ENCODE measurements at places on chromosomes 3 and 15. TPM values are rescaled to one million over a fixed set of nuclear protein-coding genes. Genes with fewer than 3 reads are reported as not detected.

GRCh38 chr3:5016211-5017161 lies 37.2 kb downstream of the BHLHE40 start:
- no peaks in the 10 kb centered on the region for H3K36me3 ChIP-seq
- no peaks in the 10 kb centered on the region for H3K27me3 ChIP-seq
- no peak overlapping the region for H3K4me3 ChIP-seq
- no peaks in the 10 kb centered on the region for H3K4me1 ChIP-seq

DNA sequence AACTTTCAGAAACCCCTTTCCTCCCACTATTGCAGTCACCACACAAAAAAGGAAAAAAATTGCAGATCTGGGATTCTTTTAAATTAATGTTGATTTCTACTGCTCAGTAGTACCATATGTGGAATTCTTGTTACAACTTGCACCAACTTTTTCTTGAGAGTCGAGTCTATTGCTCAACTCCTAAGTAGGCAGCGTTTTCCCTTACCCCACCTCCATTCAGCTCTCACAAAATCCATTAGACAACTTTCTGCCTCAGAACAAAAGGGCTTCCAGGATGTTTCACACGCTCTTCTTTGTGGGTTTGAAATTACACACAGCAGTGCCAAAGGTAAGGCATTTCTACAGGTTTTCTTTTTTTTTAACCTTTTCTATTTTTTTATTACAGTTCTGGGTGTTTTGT lies 179.5 kb downstream of the ANXA2 start:
- no peak for DNase-seq
- no peak overlapping the region for H3K4me3 ChIP-seq
- no peak overlapping the region for H3K27ac ChIP-seq

DNA sequence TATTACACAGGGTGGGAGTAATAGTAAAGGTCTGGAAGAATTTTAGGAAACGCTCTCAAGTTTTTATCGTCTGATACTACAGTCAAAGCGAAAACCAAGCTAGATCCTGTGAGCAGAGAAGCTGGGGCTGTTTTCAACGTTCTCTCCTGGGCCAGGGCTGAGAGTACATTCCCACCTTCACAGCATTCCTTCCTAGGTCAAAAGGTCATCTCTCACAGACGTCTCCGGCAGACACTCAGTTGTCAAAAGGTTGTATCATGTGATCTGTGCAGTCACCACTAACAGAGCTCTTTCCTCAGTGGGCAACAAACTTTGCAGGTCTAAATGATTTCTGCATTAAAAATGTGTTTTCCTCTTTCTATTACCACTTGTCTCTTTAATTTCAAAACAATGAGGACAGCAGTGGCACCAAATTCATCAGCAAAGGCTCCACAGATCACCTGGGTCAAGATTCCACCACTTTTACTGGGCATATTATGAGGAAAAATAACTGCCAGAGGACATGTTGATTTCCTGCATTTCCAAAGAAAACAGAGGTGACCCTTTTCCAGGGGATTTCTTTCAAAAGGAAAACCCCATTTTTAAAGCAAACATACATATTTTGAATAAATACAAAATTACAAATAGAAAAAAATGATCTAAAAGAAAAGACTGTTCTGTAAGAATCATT lies 41.9 kb downstream of the MEIS2 start:
- no peak overlapping the region for H3K4me3 ChIP-seq
- no peaks in the 10 kb centered on the region for H3K27me3 ChIP-seq
- no peaks in the 10 kb centered on the region for H3K36me3 ChIP-seq
- H3K4me1 ChIP-seq = no peaks in the 10 kb centered on the region
- DNase-seq = no peak

GRCh38 chr3:47004369-47005211 lies 25.1 kb downstream of the NBEAL2 start:
- no peaks in the 10 kb centered on the region for H3K4me1 ChIP-seq
- DNase-seq = no peak
- no peak overlapping the region for H3K27ac ChIP-seq
- H3K36me3 ChIP-seq = peaks cover 27% of the 10 kb centered on the region
- no peaks in the 10 kb centered on the region for H3K27me3 ChIP-seq

- no peak for DNase-seq
- H3K36me3 ChIP-seq = no peaks in the 10 kb centered on the region
- no peaks in the 10 kb centered on the region for H3K4me1 ChIP-seq
- H3K4me3 ChIP-seq = no peak overlapping the region
- no peaks in the 10 kb centered on the region for H3K27me3 ChIP-seq
Measured at GRCh38 chr3:156259896-156260295, 139.5 kb downstream of the KCNAB1 start.

- H3K4me3 ChIP-seq = no peak overlapping the region
- H3K27ac ChIP-seq = no peak overlapping the region
- no peak for DNase-seq
- no peaks in the 10 kb centered on the region for H3K27me3 ChIP-seq
- no peaks in the 10 kb centered on the region for H3K36me3 ChIP-seq
Measured at GRCh38 chr3:72130565-72130964, 345.6 kb upstream of the PROK2 start.

- no peaks in the 10 kb centered on the region for H3K36me3 ChIP-seq
- H3K27me3 ChIP-seq = no peaks in the 10 kb centered on the region
- H3K4me3 ChIP-seq = no peak overlapping the region
- DNase-seq = no peak
Measured at GRCh38 chr3:178512647-178513046, 23.6 kb upstream of the KCNMB2 start.

Gene TRH
- 0.03 TPM for polyA plus RNA-seq

Gene GOLGA8S
- 0.05 TPM for polyA plus RNA-seq

Gene NPAP1
- polyA plus RNA-seq = 0.06 TPM

All from H1 (cell line).